ENCODE measurements at places on chromosomes 16 and 17.

DNA sequence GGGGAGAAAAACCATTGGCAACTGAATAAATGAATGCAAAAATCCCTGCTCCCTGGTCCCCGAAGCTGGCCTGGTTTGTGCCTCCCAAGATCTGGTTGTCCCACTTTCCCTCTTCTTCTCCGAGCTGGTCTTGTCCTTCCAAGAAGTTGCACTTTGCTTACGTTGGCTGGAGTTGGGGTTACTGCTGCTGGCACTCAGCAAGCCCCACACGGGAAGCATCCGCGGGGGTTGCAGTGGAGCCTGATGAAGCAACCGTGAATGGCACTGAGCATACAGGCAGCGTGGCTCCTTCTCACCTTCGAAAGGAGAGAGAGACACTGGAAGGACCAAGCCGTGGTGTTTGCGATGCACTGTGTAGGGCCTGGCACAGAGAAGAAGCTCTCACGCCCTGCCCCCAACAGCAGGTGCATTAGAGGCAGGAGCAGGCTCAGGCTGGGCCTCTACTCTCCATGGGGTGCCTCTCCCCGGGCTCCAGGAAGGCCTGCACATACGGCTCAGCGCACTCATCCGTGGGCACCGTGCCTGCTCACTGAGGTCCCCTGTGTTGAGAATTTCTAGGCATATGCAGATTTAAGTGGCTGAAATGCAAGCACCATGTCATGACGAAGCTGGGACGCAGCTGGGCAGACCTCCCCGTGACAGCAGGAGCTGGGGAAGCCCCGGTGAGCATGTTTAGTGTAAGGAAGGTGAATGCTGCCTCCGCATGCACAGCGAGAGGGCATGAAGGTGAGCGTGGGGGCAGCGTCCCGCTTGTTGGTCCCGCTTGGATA lies 12.1 kb downstream of the CA5A start:
- no peak for DNase-seq

- DNase-seq: no peak
These were observed 12.2 kb downstream of the TSPOAP1 start for GRCh38 chr17:58316260-58316960.

DNA sequence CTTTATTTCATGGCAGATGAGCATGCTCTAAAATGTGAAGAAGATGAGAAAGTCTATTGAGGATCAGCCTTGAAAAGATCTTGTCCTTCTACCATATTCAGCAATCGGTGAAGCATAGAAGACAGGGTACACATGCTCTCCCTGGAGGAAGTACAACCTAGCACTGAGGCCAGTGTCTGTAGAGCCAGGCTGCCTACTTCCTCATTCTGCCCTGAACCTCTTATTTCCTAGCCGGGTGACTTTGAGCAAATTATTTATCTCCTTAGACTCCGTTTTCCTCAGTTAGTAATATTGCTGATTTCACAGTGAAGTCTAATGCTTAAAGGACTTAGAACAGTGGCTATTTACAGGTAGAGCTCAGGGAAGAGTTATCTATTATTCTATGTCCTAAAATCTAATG lies 58.4 kb downstream of the TMEM100 start:
- DNase-seq: no peak

- DNase-seq: no peak
These were observed 344.6 kb downstream of the SOX9 start for GRCh38 chr17:72465191-72466024.

DNA sequence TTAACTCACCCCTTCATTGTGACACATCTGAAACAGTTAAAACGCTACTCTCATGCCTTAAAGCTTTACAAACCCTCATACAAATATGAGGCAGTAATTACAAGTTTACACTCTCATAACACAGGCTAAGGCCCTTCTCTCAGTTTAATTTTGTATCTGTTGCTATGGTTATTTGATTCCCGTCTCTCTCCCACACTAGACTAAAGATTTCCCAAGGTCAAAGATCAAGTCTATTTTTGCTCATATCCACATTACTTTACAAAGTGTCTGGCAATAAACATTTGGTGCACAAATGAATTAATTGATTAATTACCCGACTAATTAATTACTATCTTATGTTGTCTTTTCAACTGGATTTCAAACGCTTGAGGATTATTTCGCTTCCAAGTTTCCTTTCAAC lies 86.4 kb upstream of the MYOCD start:
- no peak for DNase-seq

- DNase-seq: no peak
These were observed 212.2 kb upstream of the ZNF469 start for GRCh38 chr16:88170528-88170991.

GRCh38 chr16:77723108-77723514 lies 797 bp downstream of the NUDT7 start:
- peak; percentile 5 for DNase-seq

GRCh38 chr17:75241996-75242460 lies 19.4 kb downstream of the GGA3 start:
- peak; percentile 23 for DNase-seq

GRCh38 chr16:50310308-50311133 lies 44.2 kb downstream of the ADCY7 start:
- no peak for DNase-seq

DNA sequence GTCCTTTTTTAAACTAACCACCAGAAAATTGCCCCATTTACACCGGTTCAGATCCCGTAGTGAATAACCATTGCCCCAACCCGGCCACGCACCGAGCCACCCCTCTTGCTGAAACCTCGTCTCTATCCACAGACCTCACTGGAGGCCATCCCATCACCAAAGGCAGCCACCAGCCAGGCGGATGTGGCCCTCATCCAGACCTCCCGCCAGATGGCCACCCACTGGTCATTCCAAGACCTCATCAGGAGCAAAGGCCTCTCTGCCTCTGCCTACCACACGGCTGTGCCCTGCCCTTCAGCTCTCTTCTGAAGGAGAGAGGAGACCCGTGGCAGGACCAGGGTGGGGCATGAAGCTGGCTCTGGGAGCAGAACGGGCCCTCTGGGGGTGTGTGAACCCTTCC lies 38.2 kb upstream of the CDH5 start:
- no peak for DNase-seq

DNA sequence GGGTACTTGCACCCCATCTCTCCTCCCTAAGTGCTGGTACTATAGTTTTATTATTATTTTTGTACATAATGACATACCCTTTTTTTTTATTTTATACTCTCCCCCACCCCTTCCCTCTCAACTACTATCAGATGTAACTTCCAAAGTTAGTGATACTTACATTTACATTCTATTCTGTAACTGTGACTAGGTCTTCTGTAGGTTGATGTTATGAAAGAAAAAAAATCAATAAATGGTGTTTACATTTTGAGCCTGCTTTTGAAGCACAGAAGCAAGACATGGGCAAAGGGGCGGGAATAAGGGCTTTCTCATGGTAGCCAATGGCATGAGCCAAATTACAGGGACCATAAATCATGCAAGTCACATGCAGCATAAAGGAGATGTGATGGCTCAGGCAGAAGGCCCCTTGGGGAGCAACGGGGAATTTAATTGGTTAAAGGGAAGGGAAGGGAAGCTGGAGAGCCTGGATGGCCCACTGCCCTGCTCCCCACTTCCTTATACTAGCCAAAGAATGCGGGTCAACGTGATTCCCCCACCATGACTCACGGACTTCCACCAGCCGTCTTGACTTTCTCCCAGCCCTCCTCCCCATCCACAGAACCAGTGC lies 2.4 kb upstream of the ACSF2 start:
- no peak for DNase-seq

GRCh38 chr17:19510903-19511302 lies 22.8 kb upstream of the SLC47A1 start:
- DNase-seq: no peak

DNA sequence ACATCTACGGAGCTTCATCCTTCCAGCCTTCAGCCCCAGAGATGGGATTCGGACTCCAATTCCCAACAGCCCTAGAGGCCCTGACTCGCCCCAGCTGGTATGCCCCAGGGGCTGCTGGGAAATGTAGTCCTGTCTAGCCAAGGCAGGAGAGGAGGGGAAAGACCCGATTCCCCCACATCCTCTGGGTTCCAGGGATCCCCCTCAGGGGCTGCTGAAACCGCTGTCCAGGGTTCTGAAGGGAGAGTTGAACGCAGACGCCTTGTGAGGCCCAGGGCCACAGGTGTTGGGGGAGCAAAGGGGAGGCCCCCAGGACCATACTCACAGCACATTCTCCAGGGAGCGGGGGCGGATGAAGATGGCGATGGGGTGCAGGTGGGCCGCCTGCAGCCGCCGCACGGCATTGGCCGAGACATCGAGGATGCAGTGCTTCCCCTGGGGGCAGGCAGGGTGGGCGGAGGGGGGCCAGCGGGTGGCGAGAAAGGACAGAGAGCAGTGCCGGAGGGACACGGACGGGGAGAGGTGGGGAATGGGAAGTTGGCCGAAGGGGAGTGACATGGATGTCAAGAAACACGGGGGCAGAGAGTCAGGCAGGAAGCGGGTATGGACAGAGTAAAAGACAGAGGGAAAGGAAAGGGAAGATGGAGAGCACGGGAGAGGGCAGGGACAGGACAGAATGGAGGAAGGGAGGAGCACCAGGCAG lies 12.6 kb upstream of the ASGR1 start:
- no peak for DNase-seq

DNA sequence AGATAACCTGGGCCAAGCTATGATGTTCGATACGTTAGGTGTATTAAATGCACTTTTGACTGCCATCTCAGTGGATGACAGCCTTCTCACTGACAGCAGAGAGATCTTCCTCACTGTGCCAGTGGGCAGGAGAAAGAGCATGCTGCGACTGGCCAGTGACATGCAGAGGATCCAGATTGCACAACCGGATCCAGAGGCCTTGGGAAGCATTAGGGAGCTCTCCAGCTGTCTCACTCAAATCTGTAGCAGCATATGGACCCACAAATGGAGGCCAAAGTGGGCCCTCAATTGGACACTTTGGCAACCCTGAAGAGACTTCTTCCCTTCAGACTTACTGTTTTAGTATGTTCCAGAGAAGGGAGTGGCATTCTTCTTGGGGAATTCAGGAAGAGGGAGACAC lies 20.9 kb downstream of the PDZD9 start:
- no peak for DNase-seq

GRCh38 chr16:9798952-9799580 lies 383.2 kb downstream of the GRIN2A start:
- no peak for DNase-seq

DNA sequence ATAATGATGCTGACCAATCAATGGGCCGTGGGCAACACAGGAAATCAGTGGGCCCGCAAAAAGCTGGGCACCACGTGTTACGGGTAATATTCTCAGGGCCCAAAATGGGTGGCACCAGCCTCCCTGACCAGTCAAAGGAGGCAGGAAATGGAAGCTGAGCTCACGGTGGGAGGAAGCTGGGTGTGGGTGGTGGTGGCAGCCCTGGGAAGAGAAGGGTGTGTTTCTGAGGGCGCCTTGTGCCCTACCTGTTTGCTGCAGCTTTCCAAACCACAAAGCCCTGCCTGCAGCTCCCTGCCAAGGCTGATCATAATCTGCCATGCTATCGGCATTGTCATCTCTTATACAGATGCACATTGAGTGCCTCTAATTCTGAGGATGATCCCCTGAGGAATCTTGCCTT lies 457.9 kb downstream of the SLC39A11 start:
- peak; percentile 12 for DNase-seq

DNA sequence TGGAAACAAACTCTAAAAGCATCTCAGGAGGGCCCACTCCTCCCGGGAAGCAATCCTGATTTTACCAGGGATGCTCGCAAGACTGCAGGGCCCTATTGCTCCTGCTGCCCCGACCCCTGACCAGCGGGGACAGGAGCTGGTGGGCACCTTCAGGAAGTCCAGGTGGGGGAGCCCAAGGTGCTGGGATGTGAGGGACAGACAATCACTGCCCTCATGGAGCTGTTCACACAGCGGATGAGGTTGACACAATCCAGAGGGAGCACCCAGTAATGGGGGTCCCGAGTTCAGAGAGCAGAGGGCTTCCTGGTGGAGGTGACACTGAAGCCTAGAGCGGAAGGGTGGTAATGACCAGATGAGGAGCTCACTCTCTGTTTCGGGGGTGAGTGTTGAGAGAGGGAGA lies 126.2 kb downstream of the FOXL1 start:
- DNase-seq: no peak

GRCh38 chr16:78689028-78689427 lies 589.6 kb downstream of the WWOX start:
- DNase-seq: no peak

DNA sequence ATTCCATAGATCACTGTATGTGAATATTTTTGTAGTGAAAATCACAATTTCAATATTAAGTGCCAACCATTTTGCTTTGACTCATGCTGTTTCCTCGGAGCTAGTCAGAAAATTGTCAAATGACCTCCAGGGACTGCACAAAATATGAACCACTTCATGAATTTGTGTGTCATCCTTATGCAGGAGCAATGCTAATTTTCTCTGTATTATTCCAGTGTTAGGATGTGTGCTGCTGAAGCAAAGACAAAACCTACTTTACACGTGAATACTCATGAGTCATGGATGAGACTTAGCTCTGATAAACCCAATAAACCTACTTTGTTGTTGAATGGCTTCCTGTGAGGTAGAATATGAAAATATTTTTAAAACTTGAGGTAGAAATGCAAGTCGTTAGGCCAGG lies 65.2 kb downstream of the SHCBP1 start:
- no peak for DNase-seq

- no peak for DNase-seq
These were observed 12.2 kb upstream of the ROGDI start for GRCh38 chr16:4814542-4815173.

DNA sequence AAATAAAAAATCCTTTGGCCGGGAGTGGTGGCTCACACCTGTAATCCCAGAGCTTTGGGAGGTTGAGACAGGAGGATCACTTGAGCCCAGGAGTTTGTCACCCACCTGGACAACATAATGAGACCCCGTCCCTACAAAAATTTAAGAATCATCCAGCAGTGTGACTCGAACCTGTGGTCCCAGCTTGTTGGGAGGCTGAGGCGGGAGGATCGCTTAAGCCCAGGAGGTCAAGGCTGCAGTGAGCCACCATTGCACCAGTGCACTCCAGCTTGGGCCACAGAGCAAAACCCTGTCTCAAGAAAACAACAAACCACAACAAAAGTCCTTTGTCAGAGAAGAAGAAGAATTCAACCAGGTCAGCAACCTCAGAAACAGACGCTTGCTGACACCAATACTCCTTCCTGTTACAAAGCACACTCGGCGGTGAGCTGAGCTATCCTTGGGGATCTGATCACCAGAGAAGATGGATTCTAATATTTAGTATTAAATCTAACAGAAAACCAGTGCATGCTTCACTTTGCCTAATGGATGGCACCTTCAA lies 12.9 kb upstream of the PVALEF start:
- DNase-seq: no peak

DNA sequence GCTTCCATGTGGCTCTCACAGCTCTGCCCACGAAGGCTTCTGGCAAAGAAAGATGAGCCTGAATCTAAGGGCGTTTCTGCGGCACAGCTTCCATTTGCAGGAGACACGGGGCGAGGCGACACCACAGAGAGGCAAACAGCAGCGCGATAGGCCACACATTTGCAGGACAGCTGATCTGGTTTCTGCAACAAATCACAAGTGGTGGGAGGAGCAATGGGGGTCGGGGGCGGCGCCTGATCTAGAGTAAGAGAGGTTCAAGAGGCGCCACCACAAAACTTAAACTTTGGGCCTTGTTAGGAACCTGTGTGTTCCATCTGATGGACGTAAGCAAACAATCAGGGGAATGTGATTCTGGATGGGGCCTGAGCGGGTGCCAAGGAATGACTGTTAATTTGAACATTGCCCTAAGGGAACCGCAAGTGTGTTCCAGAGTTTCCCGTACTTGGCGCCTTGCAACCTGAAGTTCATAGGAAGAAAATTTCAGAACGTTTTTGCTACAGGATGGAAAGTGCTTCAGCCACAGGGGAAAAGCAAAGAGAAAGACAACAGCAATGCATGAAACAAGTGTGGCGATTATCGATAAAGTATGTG lies 18.9 kb upstream of the ENPP7 start:
- no peak for DNase-seq
